ENCODE measurements at places on chromosomes 13 and 19.

- DNase-seq: no peak
These were observed 3.8 kb upstream of the KPTN start for GRCh38 chr19:47487551-47488515.

DNA sequence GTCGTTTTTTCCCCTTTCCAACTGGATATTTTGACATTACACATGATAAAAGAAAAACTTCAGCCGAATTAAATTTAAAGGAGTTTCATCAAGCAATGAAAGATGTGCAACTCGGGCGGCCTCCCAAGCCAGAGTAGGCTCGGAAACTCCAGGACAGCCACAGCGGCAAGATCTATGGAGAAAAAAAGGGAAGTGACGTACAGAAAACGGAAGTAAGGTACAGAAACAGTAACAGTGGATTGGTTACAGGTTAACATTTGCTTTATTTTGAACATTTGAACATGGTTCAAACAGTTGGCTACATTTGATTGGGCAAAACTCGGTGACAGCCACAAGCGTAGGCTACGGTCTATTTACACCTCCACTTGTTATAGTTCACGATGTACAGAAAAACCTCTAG, 30.5 kb upstream of the FAM124A start:
- no peak for DNase-seq

DNA sequence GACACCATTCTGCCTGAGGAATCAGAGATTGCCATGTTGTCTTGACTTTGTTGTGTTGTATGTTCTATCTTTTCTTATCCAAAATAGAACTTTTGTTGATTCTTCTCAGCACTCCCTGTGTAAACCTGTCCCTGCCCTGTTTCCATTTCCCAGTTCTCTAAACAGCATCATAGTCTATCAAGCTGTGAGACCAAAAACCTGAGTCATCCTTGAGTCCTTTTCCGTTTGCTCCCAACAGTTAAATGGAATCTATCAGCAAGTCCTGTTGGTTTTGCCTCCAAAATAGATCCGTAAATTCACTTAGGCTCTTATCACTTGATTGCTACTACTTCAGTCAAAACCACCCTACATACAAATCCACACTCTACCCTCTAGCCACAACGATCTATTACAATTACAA, 667.1 kb downstream of the PCDH9 start:
- no peak for DNase-seq

DNA sequence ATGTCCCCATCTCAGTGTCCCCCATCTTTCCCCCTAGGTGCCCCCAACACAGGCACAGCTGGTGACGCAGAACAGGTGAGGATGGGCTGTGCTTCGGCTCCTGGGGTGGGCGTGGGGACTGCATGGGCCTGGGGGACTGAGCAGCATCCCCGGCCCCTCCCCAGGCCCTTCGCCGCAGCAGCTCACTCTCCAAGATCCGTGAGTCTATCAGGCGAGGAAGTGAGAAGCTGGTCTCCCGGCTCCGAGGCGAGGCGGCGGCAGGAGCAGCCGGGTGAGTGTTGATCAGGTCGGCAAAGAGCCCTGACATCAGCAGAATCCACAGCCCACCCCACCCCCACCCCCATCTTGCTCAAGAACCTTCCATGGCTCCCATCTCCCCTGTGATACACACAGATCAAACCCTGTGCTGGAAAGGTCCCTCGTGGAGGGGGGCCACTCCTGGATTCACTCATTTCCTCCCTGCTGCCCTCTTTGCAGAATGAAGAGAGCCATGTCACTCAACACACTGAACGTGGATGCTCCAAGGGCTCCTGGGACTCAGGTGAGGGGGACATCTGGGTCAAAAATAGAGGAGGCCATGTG, 10.0 kb downstream of the KLC3 start:
- DNase-seq: no peak

GRCh38 chr19:31274251-31275067, 74.8 kb downstream of the TSHZ3 start:
- no peak for DNase-seq

DNA sequence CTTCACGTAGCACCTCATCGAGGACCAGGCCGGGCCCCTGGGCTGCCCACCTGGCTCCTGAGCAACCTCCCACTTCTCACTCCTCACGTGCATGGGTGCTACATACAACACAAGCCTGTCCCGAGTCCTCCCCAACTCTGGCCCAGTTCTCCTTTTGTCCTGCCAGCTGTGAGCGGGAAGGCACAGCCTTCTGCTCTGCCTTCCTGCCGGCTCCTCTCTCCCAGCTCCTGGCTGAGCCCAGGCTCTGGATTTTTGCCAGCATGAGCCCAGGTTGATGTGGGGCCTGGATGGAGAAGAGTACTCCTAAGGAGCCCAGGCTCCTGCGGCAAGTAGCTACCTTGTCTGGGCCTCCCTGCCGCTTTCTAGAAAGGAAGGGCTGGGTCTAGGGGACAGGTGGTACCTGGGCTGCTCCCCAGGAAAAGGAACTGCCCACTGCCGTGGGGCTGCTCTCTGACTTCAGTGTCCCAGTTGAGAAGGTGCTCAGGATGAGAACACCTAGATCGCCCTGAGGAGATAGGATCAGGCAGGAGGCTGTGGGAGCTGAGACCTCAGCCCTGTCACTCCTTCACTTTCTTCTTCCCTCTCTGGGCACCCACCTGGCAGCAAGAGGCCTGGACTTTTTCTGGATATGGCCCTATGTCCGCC, 23.6 kb downstream of the LYL1 start:
- DNase-seq: no peak

DNA sequence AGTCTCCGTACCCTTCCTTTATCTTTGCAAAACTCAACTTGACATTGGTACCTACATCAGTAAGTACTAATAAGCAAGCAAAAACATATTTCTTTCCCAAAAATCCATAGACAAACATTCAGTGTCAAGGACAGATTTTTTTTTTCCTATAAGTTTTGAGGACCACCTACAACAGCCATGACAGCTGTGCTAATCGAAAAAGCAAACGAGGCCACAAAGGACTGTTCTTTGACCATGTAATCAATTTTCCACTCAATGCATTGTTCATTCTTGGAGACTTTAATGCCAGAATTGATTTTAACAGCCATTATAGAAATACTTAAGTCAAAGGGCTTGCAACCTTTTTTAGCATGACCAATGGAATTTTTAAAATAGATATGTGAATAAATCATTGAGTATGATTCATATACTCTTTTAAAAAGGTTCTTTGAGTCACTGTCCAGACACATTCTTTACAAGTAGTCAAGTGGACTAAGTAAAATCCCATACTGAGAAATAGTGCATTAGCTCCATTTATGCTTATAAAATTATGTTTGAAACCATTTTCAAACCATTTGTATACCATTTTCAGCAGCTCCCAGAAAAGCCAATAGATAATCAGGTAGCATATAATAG, 323.9 kb downstream of the MZT1 start:
- no peak for DNase-seq

- DNase-seq: no peak
These were observed 12.3 kb downstream of the CBLC start for GRCh38 chr19:44789943-44790483.

DNA sequence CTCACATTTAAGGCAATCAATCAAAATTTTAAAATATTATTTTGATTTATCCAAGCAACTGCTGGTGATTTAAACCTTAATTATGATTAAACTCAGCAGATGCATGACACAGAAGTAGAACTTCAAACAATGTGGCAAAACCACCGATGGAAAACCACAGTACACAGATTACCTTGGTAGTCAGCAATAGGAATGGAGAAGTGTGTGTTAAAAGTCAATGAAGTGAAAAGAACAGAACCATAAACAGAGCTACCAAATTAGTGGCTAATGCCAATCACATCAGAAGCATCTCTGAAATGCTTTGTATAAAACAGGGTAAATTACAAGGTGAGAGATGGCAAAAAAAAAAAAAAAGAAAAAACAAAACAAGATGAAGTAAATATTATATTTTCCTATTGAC, 31.2 kb downstream of the KATNAL1 start:
- no peak for DNase-seq

- no peak for DNase-seq
These were observed 114.9 kb upstream of the TMTC4 start for GRCh38 chr13:100789481-100789880.

GRCh38 chr13:40343550-40344269, 322.7 kb downstream of the FOXO1 start:
- DNase-seq: no peak

DNA sequence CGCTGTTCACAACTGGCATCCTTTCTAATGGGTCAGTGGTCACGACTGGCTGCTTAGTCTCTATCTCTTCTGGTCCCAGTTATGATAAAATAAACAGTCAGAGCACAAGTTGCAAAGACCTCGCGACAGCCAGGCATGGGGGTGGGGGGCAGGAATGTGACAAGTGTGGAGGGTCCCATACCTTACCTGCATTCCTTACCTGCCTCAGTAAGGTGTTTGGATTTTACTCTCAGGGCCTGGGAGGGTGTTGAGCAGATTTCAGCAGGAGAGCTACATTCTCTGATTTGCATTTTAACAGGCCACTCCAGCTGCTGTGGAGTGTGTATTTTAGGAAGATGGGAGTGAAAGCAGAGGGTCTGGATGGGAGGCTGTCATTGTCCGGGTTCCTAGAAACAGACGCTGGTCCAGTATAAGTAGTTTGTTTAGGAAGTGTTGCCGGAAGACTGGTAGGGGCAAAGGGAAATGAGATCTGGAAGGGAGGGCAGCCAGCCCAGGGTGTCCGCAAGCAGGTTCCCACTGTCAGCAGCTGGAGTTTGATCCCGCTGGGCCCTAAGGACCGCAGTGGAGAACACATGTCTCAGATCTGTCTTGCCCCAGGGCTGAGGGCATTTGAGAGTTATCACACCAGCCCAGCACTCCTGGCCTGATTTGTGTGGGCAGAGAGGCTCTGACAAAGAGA, 920.0 kb downstream of the UQCRFS1 start:
- DNase-seq: no peak

GRCh38 chr19:54451331-54451871, 2.4 kb downstream of the LENG8 start:
- DNase-seq: no peak
